CD4-positive, CD25-positive, alpha-beta regulatory T cell (primary cell): ENCODE measurements at places on chromosomes 13 and 19. TPM values are rescaled to one million over a fixed set of nuclear protein-coding genes. Genes with fewer than 3 reads are reported as not detected.

TTYH1 gene
- polyA plus RNA-seq, result not detected

NKPD1 gene
- 0.28 TPM for polyA plus RNA-seq

PCSK4 gene
- 0.29 TPM for polyA plus RNA-seq

GJB2 gene
- polyA plus RNA-seq, result not detected

CCDC122 gene
- polyA plus RNA-seq, result 4.3 TPM

ZNF264 gene
- polyA plus RNA-seq, result 12.9 TPM

- no peaks in the 10 kb centered on the region for H3K36me3 ChIP-seq
- no peaks in the 10 kb centered on the region for H3K27me3 ChIP-seq
- H3K27ac ChIP-seq, result no peak overlapping the region
- H3K4me1 ChIP-seq, result no peaks in the 10 kb centered on the region
- no peak for DNase-seq
Observed at GRCh38 chr19:27671876-27672275, 1541.1 kb downstream of the UQCRFS1 start.

- H3K27ac ChIP-seq, result peak within 1 kb of the TSS; percentile 84
- DNase-seq, result no peak
- H3K4me3 ChIP-seq, result no peak within 1 kb of the TSS
- H3K36me3 ChIP-seq, result no peaks in the 10 kb centered on the region
- H3K27me3 ChIP-seq, result no peaks in the 10 kb centered on the region
- H3K4me1 ChIP-seq, result peaks cover 52% of the 10 kb centered on the region
Observed at GRCh38 chr19:51368366-51369282, at the start of gene CLDND2. TSS of gene CLDND2 (minus strand) at chr19:51369003. CDS start at chr19:51368577, 426 bp downstream.

GRCh38 chr13:111344471-111345191 lies 24.2 kb downstream of the TEX29 start:
- H3K4me1 ChIP-seq, result no peaks in the 10 kb centered on the region
- H3K4me3 ChIP-seq, result no peak overlapping the region
- no peaks in the 10 kb centered on the region for H3K36me3 ChIP-seq

DNA sequence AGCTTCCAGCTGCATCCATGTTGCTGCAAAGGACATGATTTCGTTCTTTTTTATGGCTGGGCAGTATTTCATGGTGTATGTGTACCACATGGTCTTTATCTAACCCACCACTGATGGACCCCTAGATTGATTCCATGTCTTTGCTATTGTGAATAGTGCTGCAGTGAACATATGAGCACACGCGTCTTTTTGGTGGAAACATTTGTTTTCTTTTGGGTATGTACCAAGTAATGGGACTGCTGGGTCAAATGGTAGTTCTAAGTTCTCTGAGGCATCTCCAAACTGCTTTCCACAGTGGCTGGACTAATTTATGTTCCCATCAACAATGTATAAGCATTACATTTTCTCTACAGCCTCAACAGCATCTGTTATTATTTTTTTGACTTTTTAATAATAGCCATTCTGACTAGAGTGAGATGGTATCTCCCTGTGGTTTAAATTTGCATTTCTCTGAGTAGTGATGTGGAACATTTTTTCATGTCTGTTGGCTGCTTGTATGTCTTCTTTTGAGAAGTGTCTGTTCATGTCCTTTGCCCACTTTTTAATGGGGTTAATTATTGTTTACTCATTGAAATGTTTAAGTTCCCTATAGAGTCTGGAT lies 6.8 kb upstream of the UBE2L5 start:
- H3K4me3 ChIP-seq, result peak overlapping the region; percentile 38
- H3K27me3 ChIP-seq, result no peaks in the 10 kb centered on the region
- H3K27ac ChIP-seq, result no peak overlapping the region
- no peak for DNase-seq

DNA sequence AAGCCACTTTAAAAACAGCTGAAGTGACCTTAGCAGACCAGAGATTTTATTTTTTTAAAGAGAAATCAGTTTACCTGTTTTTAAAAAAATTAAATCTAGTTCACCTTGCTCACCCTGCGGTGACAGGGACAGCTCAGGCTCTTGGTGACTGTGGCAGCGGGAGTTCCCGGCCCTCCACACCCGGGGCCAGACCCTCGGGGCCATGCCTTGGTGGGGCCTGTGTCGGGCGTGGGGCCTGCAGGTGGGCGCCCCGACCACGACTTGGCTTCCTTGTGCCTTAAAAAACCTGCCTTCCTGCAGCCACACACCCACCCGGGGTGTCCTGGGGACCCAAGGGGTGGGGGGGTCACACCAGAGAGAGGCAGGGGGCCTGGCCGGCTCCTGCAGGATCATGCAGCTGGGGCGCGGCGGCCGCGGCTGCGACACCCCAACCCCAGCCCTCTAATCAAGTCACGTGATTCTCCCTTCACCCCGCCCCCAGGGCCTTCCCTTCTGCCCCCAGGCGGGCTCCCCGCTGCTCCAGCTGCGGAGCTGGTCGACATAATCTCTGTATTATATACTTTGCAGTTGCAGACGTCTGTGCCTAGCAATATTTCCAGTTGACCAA lies 10.8 kb downstream of the PLPPR3 start:
- H3K27ac ChIP-seq, result no peak overlapping the region
- no peak for DNase-seq
- H3K4me1 ChIP-seq, result no peaks in the 10 kb centered on the region

GRCh38 chr13:27572234-27572901 lies 48.0 kb downstream of the LNX2 start:
- H3K27ac ChIP-seq, result no peak overlapping the region
- H3K27me3 ChIP-seq, result no peaks in the 10 kb centered on the region

DNA sequence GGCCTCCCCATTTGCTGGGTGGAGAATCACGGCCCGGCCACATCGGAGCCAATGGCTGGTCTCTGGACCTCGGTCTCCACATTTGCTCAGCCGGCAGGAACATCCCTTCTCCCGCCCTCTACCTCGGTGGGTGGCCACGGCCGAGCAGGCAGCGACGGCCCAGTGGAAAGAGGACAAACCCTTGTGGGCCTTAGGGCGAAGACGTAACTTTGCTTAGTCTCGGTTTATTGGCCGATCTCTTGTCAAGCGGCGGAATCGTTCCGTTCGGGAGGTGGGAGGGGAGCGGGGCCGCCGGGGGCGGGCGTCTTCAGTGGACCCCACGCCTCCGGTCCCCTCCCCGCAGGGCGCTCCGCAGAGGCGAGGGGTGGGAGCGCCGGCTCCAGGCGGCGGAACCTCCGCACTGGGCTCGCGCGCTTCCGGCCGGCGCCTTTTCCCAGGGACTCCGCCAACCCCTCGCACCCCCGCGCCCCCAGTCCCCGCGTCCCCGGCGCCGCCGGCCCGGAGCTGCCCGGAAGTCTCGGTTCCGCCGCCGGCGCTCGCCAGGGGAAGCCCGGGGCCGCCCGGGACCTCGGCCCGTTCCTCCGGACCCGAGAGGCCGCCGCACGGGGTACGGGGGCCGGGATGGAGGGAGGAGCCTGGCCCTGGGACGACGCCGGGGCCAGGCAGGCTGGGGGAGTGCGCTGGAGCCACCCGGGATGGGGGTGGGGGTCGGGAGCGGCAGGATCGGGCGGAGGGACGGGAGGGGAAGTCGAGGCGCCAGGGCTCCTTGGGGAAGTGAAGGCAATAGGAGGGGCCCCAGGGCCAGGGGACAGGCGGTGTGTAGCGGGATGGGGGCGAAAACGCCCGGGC lies at the start of gene ZNF580:
Gene ZNF580 (plus strand): TSS at position 426 of the 849 bp plus-strand sequence. CDS start 1,507 bp downstream, outside the sequence.
- no peaks in the 10 kb centered on the region for H3K27me3 ChIP-seq
- peaks cover 78% of the 10 kb centered on the region for H3K4me1 ChIP-seq
- H3K27ac ChIP-seq, result peak within 1 kb of the TSS; percentile 80
- peak; percentile 50 for DNase-seq
- peak within 1 kb of the TSS; percentile 72 for H3K4me3 ChIP-seq
- H3K36me3 ChIP-seq, result peaks cover 8% of the 10 kb centered on the region

- H3K36me3 ChIP-seq, result no peaks in the 10 kb centered on the region
- no peaks in the 10 kb centered on the region for H3K27me3 ChIP-seq
- DNase-seq, result no peak
- H3K27ac ChIP-seq, result no peak overlapping the region
- no peak overlapping the region for H3K4me3 ChIP-seq
Observed at GRCh38 chr13:33868343-33868994, 50.5 kb downstream of the RFC3 start.

DNA sequence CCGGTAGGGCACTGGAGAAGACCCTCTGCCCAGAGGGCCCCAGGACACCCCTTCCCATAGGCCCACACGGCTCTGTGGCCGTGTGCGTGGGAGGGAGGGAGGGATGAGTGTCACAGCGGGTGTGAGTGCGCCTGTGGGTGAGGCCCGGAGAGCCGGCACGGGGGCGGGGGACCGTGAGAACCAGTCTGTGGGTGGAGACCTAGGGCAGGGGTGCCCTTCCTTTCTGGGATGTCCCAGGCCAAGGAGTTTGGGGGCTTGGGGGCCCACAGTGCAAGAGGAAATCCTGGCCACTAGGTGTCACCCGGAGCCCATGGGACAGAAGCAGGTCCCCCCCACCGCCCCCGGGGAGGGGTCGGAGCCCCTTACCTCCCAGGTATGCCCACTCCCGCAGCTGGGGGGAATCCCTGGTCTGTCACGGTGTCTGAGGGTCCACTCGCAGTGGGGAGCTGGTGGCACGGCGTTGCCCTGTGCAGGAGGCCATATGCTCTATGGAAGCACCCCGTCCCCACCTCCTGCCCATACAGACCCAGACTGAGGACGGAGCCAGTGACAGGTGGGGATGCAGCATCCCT lies 16.0 kb upstream of the SLC7A10 start:
- H3K27me3 ChIP-seq, result no peaks in the 10 kb centered on the region
- no peak overlapping the region for H3K27ac ChIP-seq
- peaks cover 7% of the 10 kb centered on the region for H3K4me1 ChIP-seq
- no peak for DNase-seq
- no peaks in the 10 kb centered on the region for H3K36me3 ChIP-seq
- no peak overlapping the region for H3K4me3 ChIP-seq

DNA sequence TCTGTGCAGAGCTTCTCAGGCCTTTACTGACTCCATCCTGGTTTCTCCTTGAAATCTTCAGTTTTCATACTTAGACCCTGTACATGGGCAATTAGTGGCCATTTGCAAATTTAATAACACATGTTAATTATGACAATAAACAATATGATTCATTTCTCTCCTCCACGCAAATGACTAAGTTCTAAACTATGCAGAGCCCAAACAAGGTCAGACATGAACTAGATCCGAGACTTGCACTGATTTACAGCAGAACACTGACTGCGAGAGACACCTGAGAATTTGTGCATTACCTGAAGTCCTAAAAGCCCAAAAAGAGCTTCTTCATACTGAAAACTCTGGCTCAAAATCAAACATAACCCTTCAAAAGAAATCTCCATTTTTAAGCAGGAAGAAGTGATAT lies 521.8 kb downstream of the MYO16 start:
- H3K4me1 ChIP-seq, result no peaks in the 10 kb centered on the region
- no peaks in the 10 kb centered on the region for H3K27me3 ChIP-seq
- no peaks in the 10 kb centered on the region for H3K36me3 ChIP-seq
- DNase-seq, result no peak
- no peak overlapping the region for H3K4me3 ChIP-seq

- H3K27me3 ChIP-seq, result no peaks in the 10 kb centered on the region
- no peak for DNase-seq
- H3K4me3 ChIP-seq, result no peak overlapping the region
- no peaks in the 10 kb centered on the region for H3K4me1 ChIP-seq
Observed at GRCh38 chr19:36265856-36266374, 51.0 kb downstream of the ZNF146 start.
